ENCODE measurements at places on chromosomes 2 and 18. TPM values are rescaled to one million over a fixed set of nuclear protein-coding genes. Genes with fewer than 3 reads are reported as not detected.

TLX2 gene
- not detected for total RNA-seq

TRIM43 gene
- not detected for total RNA-seq

KCNF1 gene
- not detected for total RNA-seq

MEIS1 gene
- 82.1 TPM for total RNA-seq

TNFRSF11A gene
- total RNA-seq = 3.3 TPM

OR6B2 gene
- total RNA-seq = not detected

LBH gene
- total RNA-seq = 10.9 TPM

IER3IP1 gene
- total RNA-seq = 8.0 TPM

EFR3B gene
- total RNA-seq = under 0.01 TPM

TUBB8B gene
- not detected for total RNA-seq

RESP18 gene
- not detected for total RNA-seq

- DNase-seq = no peak
Measured at GRCh38 chr2:191231995-191232394, 13.2 kb upstream of the MYO1B start.

DNA sequence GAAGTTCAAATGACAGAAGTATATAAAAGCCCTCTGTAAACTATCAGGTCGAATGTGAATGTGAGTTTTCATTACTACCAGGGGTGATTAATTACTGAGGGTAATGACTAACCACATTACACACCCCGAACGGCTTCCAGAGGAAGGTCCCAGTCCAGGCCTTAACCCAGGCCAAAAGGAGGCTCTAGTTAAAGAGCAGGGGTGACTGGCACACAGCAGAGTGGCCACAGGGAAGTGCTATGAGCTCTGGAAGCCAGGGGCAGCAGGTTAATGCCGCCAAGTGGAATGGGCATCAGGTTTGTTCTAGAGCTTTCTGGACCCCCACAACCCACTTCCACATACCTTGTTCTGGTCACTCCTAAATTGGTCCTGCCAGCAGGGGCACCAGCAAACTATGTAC is 87.7 kb downstream of the BCL11A start:
- DNase-seq = peak; percentile 31

DNA sequence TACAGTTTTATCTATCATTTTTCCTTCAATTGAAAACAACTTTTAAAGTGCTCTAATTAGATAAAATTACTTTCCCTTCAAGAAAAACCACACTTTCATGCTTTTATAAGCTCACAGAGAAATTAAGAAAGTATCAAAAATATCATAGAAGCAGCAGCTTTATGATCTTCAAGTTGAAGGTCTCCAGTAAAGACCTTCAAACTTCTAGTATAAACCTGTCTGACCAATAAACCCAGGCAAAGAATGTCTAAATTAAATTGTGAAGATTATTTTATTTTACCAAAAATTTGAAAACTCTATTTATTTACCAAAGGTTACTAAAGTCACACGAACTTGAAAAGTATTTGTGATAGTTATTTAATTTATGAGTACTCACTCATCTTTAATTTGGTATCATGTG is 9.3 kb upstream of the SCTR start:
- no peak for DNase-seq

- no peak for DNase-seq
Measured at GRCh38 chr2:155839991-155840390, 492.5 kb downstream of the NR4A2 start.

- no peak for DNase-seq
Measured at GRCh38 chr2:46831051-46831868, 84.3 kb downstream of the MCFD2 start.

- DNase-seq = peak; percentile 3
Measured at GRCh38 chr2:239945751-239946561, 79.2 kb downstream of the NDUFA10 start.

GRCh38 chr18:59021500-59021899 is 118.2 kb upstream of the SEC11C start:
- no peak for DNase-seq

DNA sequence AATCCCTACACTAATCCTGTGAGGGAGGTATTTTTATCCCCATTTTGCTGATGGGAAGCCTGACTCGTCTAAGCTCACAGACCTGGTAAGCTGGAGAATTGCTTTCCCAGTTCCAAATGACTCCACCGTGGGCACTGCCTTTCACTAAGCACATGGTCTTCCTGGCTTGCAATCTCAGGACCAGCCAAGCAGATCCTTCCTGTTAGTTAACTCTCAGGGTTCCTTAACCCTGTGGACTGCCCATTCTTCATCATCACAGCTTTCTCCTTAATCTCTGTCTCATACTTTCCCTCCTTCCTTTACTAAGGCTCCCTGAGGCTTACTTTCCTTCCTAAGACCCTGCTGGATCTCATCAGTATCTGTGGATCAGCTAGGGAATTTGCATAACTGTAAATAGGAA is 122.2 kb upstream of the ZEB2 start:
- no peak for DNase-seq

- no peak for DNase-seq
Measured at GRCh38 chr2:238717084-238717483, 130.8 kb upstream of the TWIST2 start.

- no peak for DNase-seq
Measured at GRCh38 chr2:158889135-158889853, 79.1 kb upstream of the TANC1 start.

- DNase-seq = no peak
Measured at GRCh38 chr18:22233266-22233665, 63.9 kb downstream of the GATA6 start.

DNA sequence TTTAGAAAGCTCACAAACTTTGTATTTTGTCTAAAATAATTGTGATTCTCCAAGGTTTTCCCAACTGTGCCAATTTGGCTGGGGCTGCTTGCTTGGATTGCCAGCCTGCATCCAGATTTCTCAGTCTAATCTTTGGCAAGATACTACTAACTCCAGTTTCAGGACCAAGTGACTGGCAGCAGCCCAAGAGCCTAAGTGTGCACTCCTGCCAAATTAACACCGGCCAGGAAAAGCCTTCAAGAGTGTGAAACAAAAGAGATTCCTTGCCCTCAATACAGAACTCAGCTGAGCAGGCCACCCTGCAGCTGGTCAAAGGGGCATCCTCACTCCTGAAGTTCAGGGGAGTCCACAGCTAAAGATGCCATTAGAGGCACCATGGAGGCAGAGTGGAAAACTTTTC is 589.0 kb upstream of the ACVR2A start:
- peak; percentile 21 for DNase-seq

DNA sequence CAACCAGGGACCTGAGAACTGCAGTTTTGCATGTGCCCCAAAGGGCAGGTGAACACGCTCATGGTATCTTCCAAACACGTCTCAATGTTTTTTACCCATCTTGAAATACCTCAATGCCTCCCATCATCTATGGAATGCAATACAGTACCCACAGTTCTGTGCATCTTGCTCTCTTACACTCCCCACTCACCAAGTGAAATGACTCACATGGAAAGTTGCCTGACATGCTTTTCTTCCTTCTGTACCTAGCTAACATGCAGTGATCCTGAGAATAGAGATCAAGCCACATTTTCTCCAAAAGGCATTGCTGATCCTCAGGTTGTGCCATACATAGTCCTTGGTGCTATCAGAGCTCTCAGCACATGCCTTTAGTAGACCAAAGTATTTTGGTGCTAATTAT is 373.9 kb downstream of the GPD2 start:
- no peak for DNase-seq

DNA sequence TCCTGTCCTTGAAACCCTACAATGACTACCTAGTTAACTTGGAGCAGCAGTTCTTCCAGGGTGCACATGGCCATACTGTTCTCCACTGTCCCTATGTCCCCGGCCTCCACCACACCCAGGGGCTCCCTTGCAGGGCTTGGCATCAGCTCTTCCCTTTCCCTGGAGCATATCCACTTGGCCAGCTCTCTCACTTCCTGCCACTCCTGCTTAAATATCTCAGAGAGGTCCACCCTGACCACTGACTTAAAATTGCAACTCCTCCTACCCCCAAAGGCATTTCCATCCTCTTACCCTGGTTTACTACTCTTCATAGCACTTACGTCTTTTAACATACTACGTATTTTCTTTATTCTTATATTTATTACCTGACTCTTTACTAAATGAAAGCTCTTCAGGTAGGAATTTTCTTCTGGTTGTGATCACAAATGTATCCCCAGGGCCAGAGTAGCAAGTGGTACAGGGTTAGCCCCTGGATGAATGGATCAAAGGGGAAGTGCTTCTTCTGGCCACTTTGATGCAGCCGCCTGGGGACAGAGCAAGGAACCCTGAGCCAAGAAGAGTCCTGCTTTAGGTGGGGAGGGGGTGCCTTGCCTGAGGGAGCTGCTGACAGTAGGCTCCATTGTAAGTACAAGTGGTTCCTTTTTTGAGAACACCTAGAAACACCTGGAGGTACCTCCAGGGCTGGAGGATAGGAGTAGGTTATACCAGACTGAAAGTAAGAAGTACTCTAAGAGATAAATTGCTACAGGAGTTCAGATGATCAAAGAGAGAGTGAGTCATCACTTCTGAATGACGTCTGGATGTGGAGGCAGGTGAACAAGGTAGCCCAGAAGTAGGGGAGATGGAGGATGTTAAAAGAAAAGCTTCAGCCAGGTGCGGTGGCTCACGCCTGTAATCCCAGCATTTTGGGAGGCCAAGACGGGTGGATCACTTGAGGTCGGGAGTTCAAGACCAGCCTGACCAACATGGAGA is 82.2 kb downstream of the SOCS6 start:
- DNase-seq = no peak

GRCh38 chr2:100071335-100072043 is 70.9 kb downstream of the AFF3 start:
- DNase-seq = no peak

- no peak for DNase-seq
Measured at GRCh38 chr18:38941711-38942561, 1376.3 kb upstream of the CELF4 start.

DNA sequence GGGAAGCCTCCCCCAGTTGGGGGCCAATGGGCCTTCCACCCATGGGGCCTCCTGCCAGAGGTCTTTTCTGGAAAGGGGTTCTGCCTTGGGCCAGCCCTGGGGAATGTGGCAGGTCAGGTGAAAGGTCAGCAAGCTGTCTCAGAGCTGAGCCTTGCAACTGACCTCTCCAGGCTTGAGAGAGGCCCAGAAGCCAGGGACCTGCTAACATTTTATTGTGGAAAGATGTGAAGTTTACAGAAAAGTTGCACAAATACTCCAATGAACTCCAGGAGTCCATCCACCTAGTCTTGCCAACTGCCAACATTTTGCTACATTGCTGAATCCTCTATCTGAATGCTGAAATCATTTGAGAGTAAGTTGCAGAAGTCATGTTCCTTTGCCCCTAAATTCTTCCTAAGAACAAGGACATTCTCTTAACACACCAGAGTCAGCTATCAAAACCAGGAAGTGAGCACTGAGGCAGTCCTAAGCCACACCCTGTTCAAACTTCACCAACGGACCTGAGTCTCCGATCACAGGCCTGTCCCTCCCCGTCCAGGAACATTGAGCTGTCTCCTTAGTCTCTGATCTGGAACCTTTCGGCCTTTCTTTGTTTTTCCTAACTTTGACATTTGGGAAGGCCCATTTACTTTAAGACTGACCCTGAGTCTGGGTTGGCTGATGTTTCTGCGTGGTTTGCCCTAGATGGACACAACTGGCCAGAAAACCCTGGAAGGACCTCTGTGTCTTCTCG is 4.0 kb downstream of the SNORC start:
- no peak for DNase-seq

DNA sequence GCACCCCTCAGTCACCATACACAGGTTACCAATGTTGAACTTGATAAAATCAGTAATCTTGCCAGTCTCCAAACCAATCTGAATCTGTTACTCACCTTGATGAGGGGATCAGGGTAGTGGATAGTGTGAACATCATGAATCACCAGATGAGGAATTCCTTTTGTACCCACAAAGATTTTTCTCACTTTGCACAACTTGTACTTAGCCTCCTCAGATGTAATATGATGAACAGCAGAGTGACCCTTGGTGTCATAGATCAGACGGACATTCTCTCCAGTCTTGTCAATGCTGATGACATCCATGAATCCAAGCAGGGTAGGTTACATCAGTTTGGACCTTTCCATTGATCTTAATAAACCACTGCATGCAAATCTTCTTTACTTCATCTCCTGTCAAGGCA is 54.7 kb downstream of the MDH1 start:
- no peak for DNase-seq

GRCh38 chr2:20168727-20169696 is 55.9 kb downstream of the SDC1 start:
- DNase-seq = peak; percentile 3

DNA sequence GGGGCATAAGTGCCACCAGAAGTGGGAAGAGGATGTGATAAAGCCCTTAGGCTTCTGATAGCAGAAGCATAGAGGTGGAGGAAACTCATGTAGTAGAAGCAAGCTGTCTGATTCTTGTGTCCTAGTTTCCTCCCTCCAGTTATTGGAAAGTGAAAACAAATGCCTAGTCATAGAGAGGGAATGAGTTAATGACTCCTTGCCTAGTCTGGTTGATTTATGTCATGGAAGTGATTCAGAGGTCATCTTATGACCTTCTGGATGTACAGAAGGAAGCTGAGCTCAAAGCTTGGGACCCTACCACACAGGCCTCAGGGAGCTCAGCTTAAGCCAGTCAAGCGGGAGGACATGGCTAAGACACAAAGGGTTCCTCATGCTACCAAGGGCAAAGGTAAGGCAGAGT is 232.2 kb downstream of the THSD7B start:
- no peak for DNase-seq

- DNase-seq = no peak
Measured at GRCh38 chr2:205995260-205995659, 90.7 kb downstream of the INO80D start.

Measured in body of pancreas (tissue), 4 donors.